ENCODE measurements at places on chromosomes 13 and 19.

- no peak for DNase-seq
Observed at GRCh38 chr19:1146412-1146699, 27.7 kb downstream of the SBNO2 start.

DNA sequence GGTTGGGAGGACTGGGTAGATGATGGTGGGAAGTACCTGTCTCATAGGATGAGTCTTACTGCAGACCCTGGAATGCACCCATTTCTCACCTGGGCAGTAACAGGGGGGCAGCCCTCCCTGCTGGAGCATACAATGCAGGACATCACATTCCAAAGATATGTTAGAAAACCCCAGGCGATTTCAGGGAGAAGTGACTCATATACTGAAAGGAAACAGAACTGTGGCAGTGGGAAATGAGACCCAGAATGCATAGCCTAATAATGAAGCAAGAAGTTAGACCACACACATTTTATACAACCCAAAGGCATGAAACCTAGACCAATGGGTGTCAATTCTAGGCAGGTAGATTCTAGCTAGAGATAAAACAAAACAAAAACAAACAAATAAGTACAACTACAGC is 402.7 kb downstream of the IRS2 start:
- no peak for DNase-seq

DNA sequence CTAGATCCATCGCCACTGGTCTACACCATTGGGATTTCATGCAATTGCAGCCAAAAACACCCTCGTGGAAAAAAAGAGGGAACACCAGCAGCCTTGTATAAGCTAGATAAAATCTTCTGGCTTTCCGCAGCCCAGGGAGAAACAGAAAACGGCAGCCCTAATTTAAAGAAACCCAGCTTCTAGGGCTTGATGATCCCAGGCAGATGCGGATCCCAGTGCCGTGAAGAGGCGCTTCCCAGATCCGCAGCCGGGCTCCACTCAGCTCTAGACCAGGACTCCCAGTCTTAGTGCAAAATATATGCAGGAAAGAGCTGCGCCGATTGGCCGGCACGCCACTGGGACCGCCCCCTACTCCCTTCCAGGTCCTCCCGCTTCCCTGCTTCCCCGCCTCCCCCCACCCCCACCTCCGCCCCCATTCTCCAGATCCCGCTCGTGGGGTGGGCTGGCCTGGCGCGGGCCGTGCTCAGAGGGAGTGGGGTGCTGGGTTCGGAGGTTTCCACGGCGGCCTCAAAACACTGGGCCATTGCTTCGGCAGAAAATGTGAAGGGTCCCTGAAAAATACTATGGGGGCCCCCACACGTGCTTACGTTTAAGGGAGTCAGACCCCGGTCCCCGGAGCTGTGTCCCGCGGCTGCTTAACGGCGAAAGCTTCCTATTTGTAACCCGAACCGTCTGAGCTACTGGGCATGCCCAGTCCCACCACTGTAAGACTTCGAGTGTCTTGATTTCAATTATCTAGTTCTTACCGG is 63.1 kb downstream of the SERP2 start:
- DNase-seq, result peak; percentile 52

GRCh38 chr13:45885194-45885593 is 33.6 kb upstream of the SIAH3 start:
- no peak for DNase-seq

DNA sequence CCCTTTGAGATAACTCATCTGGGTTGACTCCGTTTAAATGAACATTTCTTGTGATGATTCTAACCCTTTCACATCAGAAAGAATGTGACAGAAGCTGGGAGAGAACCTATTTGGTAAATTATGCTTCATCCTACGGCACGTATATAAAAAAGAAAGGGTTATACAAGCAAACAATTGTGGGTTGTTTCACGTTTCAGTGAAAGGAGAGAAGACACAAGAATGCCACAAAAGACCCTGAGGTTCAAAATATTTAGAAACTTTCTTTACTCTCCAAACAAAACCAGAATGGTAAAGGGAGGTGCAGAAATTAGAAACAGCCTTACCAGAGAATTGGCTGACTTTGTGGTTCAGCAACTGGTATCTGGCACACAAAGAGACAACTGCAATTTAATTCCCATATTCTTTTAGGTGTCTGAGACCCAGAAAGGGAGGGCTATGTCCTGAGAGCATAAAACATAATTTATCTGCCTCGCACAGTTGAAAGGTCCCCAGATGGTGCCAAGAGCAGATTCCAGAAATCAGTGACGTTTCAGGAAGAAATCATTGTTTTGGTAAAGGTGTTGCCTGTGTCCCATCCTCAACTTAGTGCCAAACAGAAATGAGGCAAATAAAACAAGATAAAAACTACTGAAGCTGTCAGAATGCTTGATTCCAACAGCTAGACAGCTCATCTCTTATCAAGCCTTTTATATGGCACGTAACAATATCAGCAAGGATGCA is 361.4 kb downstream of the EFNB2 start:
- no peak for DNase-seq

DNA sequence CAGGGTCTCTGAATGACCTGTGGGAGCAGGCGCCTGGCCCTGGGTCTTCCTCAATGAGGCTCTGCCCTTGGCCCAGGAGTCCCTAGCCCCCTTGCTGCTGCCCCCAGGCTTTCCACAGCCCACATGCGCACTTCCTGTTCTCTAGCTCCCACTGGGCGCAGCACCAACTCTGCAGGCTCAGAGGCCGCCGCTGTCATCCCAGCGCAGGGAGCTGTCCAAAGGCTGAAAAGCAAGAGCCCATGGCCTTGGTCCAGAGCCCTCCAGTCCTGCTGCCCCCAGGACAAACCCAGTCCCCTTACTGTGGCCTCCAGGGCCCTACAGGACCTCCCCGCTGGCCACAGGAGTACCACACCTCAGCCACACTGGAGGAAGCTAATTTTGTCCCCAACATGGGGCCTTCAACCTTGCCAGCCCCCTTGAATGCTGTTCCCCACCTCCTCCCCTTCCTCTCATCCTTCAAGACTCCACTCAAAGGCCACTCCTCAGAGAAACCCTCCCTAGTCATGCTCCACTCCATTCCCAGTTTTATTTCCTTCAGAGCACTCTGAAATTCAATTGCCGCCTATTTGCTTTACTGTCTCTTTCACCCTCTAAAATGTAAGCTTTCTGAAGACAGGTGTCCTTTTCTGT is 8.0 kb upstream of the POU2F2 start:
- no peak for DNase-seq

GRCh38 chr19:13097463-13098258 is 5.0 kb downstream of the LYL1 start:
- peak; percentile 28 for DNase-seq

DNA sequence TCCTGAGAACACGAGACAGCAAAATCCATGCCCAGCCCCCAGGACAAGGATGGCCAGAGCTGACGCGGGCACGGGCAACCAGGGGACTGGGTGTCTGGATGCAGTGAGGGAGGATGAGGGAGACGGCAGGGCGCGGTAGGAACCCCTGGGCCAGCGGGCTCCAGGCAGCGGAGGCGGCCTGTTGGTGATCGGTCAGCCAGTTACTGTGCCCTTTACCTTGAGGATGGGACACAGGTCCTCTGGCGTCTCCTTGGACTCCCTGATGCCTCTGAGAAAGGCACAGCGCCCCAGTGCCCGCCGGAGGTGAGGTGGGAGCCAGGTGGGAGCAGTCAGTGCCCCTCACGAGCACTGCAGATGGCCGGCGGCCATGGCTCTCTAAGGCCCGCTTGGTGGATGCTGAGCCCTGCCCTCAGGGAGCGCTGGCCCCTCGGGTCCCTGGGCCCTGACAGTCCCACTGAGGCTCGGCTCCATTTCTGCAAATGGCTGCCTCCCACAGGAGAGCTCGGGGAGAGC is 31.2 kb downstream of the C13orf46 start:
- no peak for DNase-seq

DNA sequence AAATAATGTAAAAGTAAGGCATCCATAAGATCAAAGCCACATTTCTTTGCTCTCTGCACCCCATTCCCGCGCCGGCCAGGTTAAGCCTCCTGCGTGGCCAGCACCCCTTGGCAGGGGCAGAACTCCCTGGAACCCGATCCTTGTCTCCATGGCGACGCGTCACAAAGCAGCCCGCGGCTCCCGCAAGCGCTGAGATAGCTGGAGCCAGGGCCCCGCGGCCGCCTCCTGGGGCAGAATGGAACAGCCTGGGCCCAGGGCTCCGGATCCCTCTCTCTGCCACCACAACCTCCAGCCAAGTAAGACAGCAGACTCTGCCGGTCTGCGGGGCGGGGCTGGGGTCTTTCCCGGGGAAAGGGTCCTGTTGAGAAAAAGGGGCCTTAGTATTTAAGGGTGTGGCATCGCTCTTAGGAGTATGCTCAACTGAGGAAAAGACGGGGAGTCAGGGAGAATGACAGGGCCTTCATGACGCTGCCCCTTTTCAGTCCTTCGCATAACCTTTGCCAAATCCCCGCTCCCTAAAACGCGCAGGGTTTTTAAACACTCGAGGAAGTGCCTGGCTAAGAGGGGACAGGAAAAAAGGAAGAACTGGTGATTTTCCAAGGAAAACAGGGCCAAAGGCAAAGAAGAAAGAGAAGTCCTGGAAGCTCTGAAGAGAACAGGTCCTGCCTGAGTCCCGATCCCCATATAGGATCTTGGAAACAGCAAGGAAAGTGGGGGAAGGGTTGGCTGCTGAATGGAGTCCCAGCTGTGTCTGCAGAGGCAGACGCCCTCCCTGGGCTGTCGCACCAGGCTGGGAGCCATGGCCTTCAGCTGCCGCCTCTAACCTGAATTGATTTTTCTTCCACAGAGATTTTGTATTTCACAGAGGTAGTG is at the start of gene TEX26:
TEX26 (plus strand) TSS at position 176 of the 873 bp plus-strand sequence; CDS start at position 236, 60 bp downstream.
- DNase-seq, result no peak

GRCh38 chr13:48414501-48414900 is 1.6 kb upstream of the LPAR6 start:
- DNase-seq, result no peak

DNA sequence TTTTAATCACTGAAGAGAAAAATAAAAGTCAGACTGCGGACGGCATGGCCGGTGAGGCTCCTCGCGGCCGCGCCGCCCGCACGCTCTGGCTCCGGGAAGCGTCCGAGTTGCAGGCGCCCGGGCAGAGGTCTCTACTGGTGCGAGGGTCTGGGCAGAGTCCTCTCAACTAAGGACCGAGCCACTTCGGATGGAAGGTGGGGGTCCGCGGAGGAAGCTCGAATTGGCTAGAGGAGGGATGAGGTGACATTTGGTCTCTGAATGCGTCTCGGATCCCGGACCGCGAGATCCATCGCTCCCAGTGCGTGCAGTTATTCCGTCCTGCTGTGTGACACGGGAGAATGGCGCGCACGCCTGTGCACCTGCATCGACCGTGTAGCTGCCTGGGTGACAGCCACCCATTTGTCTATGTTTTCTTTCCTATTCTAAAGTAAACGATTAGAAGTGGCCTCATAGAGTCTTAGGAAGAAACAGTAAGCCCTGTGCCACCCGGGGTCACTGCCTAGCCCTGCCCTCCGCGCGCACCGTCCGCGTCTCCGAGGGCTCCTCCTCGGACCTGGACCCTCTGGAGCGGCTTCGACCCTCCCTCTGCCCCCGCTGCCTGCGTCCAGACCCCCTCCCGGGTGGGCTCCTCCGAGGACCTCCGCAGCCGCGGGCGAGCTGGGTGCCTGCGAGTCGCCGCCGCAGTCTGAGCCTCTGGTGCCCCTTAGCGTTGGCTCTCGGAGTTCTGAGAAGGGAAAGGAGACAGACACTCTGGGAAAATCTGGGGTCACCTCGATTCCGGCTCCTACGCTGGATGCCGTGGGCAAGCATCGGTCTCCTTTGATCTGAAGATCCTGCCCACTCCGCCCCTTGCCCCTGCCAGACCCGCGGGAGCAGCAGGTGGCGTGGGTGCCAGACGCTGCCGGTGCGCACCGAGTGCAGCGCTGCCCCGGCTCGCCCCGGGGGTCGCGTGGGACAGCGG is 347.4 kb downstream of the LIG4 start:
- no peak for DNase-seq

DNA sequence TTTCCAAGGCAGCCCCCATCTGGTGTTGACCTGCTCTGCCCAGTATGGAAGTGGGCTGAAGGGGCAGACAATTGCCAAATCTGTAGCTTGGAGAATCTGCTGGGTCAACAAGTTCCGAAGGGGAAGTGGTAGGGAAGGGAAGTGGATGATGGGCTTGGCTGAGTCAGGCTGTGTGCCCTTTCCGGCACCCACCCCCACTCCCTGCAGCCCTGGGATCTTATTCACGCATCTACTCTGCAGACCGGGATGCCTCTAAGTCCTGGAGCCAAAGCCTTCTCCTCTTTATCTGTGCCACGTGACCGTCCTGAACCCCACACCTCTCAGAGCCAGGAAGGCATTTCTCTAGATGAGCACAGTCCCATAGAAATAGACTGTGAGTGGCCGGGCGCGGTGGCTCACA is 7.5 kb upstream of the C5AR2 start:
- no peak for DNase-seq

DNA sequence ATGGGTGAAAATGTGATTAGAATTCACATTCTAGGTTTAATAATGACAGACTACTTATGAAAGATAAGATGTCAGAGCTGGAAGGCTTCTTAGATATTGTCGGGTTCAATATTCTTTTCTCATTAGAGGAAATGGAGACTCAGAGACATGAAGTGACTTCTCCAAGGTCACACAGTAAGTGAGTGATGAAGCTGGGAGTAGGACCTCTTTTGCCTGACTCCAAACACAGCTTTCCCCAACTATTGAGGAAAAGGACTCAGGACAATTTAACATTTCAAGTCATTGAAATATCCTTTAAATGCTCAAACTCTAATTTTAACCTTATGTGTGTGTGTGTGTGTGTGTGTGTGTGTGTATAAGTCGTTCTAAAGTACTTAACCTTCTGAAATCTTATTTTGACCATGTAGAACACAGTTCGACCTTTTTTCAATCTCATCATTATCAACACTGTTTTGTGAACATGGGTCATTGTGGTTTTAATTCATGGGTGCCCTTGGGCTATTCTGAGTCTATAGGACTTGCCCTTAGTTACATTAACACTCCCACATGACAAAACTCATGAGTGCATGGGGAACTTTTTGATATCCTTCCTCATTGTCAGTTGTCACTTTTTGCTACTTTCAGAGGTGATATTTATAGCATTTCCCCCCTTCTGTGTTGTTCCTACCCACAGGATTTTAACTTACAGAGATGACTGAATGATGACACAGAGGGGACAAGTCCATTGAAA is 53.0 kb downstream of the LRCH1 start:
- DNase-seq, result no peak

- no peak for DNase-seq
Observed at GRCh38 chr13:40074338-40074737, 418.9 kb downstream of the COG6 start.

- DNase-seq, result peak; percentile 60
Observed at GRCh38 chr13:99425485-99426341, 75.6 kb upstream of the TM9SF2 start.

- DNase-seq, result peak; percentile 58
Observed at GRCh38 chr19:10286803-10287737, at the start of gene ICAM4. Gene ICAM4, plus strand, starts transcription at chr19:10286955. Its CDS starts 58 bp downstream, at chr19:10287013.

- DNase-seq, result peak; percentile 51
Observed at GRCh38 chr19:39335168-39335548, 685 bp downstream of the GMFG start.
